ENCODE measurements at places on chromosomes 4 and X.

- no peak for DNase-seq
Measured at GRCh38 chr4:33658971-33659370, 2585.3 kb downstream of the ARAP2 start.

GRCh38 chr4:106766519-106766918, 269.6 kb downstream of the DKK2 start:
- no peak for DNase-seq

DNA sequence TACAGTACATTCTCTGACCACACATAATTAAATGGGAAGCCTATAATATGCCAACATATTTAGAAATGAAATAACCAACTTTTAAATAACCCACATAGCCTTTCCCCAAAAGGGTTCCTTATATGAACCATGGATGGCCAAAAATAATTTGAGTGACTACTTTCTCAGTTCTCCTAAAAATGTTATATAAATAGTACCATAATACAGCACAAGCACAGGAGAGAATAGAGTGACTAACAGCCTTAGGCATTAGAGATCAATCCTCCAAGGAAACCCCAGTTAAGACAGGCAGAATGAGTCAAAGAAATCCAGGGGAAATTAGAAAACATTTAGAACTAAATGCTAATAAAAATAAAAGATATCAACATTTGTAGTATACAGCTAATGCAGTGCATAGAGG, 50.2 kb downstream of the ANKRD17 start:
- DNase-seq, result no peak

DNA sequence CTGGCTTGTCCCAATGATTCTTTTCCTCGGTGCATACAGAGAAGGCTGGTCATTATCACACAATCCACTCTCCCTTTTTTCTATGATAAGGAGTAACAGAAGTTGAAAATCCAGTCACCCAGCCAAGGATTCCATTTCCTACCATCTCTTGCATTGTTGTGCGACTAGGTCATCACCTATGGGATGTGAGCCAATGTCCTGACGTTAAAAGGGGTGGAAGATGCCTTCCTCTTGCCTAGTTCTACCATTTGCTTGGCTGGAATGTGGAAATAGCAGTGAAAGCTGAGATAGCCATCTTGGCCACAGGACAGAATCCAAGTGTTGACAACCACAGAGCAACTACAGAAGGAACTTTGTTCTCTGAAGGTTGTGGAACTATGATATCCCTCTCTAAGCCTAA, 132.2 kb upstream of the KIT start:
- DNase-seq, result no peak

- DNase-seq, result no peak
Measured at GRCh38 chr4:31045151-31045550, 325.0 kb downstream of the PCDH7 start.

DNA sequence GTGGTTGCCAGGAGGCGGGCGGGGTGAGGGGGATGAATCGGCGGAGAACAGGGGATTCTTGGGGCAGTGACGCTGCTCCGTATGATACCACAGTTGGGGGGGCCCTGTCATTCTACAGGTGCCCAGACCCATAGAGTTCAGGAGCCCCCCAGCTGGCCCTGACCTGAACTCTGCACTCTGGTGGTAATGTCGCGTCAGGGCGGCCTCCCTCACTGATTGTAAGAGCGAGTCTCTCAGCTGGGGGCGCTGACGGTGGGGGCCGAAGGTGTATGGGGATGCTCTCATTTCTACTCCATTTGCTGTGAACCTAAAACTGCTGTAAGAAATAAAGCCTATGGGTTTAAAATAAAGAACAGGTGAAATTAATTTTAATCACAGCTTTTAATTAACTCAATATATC, 91.8 kb upstream of the PSAPL1 start:
- DNase-seq, result no peak

All from natural killer cell treated with Interleukin-12 subunit alpha and Interleukin-12 subunit beta and Interleukin-15 and Interleukin-18, amount 100 ng/mL, for 72 hours (primary cell).